NCI-H1436 treated with DMSO at 0.1 percent for 48 hours (cell line): ENCODE measurements at places on chromosomes 7 and 10.

DNA sequence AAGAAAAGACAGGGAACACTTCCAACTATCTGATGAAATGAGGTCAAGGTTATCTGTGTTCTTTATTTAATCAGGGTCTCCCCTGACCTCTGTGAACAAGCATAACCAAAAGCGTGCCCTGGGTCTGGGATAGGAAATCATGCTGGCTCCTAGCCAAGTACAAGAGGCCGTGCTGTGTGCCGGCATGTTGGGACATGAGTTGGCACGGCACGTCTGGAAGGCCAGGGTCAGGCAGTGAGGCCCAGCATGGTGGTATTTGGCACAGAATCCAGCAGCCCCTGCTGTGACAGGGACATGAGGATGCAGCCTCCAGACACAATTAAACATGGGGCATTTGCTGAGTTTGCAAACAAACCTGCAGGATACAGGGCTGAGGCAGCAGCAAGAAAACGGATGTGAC lies 320.4 kb downstream of the PLXNA4 start:
- no peak for DNase-seq

GRCh38 chr10:114987995-114988394 lies 50.0 kb downstream of the TRUB1 start:
- no peak for DNase-seq

GRCh38 chr10:31647861-31648260 lies 280.8 kb downstream of the ARHGAP12 start:
- DNase-seq = no peak

DNA sequence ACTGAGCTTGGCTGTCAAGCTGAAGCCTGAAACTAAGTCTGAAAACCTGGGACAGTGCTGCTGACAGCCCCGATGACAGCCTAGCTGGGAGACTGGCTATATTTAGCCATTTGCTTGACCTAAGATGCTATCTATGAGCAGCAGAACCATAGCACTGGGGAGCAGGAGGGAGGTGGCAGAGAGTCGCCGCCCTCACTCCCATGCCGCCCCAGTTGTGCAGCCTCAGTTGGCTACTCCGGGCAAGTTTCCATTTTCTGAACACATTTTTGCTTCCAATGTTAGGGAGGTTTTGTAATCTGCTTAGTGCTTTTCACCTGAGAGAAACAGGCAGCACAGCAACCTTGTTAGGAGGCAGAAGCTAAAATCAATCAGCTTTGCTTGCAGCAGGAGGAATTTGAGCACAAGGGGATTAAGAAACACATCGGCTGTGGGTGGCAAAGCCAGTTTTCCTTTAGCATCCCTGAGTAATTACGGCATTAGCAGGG lies 20.4 kb upstream of the C10orf71 start:
- DNase-seq = no peak

DNA sequence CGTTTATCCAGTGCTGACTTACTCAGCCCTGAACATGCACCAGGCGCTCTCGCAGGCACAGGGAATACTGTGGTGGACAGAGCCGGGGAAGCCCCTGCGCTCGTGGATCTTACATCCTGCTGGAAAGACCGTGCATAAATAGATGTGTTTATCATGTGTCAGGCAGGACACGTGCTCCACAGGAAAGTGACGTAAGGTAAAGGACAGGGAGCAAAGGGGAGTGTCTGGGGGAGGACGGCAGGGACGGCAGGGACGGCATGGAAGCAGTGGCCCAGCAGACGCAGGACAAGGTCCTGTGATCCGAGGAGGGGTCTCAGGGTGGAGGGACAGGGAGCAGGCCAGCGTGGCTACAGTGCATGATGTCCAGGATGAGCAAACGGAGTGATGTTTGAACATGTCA lies 410.5 kb downstream of the PAXIP1 start:
- no peak for DNase-seq
